ENCODE measurements at places on chromosomes 16 and 17.

DNA sequence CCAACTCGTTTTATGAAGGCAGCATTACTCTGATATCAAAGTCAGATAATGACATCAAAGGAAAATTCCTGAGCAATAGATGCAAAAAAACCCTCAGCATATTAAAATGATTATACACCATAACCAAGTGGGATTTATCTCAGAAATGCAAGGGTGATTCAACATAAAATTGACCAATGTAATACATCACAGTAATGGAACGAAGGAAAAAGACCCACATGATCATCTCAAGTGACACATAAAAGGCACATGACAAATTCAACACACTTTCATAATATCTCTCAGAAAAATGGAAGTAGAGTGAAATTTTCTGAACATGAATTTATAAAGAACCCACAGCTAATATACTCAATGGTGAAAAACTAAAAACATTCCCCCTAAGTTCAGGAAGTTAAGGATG is 118.8 kb downstream of the ITFG1 start:
- no peak for DNase-seq

DNA sequence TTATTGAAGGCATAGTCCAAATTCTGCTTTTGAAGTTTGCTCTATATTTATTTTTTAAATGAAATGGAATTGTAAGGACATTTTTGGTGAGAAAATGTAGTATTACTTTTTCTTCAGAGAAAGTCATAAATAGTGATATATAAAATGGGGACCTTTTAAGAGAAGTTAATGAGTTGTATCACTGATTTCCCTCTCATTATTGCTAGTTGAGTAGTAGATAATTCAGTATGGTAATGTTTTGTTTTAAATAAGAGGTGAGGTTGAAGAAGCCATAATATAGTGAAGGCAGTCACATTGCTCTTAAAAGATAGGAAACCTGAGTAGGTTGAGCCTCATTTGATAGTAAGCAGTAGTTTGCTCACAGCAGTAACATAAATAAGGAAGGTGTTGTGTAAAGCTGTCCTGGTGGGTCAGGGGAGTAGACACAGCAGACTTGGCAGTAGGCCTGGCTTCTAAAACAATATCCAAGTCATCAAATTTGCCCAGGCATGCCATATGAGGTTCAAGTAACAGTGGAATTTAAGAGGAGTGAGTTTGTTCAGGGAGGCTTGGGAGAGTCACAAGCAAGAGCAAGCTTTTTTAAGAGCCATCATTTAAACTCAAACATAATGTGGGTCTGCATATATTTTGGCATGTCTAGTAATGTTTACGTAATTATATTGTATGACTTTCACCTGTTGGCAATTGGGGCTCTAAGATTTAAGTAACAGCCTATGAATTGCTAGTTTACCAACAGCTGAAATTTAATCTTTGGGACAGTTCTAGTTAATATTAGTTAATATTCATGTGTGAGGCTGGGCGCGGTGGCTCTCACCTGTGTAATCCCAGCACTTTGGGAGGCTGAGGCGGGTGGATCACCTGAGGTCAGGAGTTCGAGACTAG is 6.5 kb downstream of the NFATC3 start:
- no peak for DNase-seq

- DNase-seq = no peak
These were observed 9.3 kb upstream of the RNF135 start for GRCh38 chr17:30961209-30962188.

DNA sequence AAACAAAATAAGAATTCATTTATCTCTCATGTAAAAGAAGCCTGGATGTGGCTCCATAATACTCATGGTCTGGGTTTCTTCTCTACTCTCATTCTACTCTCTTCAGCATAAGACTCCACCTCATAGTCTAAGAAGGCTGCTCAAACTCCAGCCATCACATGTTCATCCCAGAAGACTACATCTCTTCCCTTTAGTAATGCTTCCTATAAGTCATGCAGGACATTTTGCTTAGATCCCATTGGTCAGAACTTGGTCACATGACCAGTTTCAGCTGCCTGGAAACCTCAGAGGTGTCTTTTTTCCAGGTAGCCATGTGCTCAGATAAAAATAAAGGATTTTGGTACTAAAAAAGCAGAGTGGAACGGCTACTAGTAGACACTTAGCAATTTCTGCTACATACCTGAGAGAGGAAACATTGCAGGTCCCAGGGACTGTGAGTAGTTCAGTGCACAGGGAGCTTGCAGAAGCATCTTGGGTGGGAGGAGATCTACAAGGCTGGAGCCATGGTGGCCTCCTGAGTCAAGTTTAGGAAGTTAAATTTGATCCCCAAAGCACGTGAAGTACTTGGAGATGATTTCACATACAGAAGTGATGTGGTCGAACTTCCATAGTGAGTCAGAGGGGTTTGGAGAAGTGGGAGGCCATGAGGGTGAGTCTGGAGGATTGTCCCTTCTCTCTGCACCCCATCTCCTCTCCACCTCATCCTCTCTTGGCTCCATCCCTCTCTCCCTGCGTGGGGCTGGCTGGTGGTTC is 110.2 kb downstream of the CCDC182 start:
- DNase-seq = no peak

GRCh38 chr17:36629970-36630502 is 28.7 kb downstream of the MRM1 start:
- no peak for DNase-seq

All from Ammon's horn (tissue), 1 donor.